8988T (cell line): ENCODE measurements at places on chromosomes 1 and 21.

DNA sequence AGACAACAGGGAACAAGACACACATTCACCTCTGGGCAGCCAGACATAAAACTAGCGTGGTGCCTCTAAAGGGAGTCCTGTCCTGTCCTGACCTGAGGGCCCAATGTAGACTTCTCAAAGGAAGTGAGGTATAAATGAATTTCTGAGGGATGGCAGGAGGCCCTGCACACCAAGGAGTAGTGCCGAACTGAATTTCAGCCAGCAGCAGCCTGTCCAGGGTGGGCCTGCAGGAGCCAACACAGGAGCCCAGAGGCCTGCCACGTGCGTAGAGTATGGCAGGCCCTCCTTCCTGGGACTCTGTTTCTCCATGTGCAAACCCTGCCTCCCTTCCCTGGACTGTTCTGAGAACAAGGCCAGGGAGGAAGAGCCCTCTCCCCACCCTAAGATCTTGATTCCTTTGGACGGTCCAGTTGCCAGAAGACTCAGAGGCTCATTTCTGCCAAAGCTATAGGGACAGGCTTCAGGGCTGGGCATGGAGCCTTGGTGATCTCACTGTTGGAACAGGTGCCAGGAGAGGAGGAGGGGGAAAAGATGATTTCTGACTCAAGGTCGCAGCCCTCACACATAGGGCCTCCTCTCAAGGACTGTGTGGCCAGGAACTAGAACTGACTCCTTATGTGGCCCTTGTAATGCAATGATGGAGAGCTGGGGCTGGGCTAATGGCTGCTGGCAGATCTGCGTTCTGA is 1.8 kb upstream of the FABP3 start:
- DNase-seq = no peak

GRCh38 chr1:121525355-121525754 is 340.6 kb downstream of the SRGAP2C start:
- DNase-seq = no peak

- no peak for DNase-seq
Observed at GRCh38 chr21:45339421-45340402, 52.0 kb upstream of the POFUT2 start.

DNA sequence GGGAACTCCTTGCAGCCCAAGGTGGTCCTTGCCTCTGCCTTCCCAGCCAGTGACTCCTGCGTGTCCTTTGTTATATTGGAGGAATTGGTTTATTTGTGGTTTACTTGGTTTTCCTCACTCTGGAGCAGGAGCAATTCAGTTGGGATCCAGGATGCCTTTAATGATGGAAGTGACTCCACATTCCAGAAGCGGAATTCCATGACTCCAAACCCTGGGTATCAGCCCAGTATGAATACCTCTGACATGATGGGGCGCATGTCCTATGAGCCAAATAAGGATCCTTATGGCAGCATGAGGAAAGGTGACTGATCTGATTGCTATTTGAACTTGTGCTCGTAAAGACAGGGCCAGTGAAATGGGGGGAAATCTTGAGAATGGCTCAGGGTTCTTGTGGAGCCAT is 15.1 kb upstream of the PIGV start:
- peak; percentile 64 for DNase-seq

GRCh38 chr1:119002028-119002686 is 14.0 kb upstream of the TBX15 start:
- no peak for DNase-seq

DNA sequence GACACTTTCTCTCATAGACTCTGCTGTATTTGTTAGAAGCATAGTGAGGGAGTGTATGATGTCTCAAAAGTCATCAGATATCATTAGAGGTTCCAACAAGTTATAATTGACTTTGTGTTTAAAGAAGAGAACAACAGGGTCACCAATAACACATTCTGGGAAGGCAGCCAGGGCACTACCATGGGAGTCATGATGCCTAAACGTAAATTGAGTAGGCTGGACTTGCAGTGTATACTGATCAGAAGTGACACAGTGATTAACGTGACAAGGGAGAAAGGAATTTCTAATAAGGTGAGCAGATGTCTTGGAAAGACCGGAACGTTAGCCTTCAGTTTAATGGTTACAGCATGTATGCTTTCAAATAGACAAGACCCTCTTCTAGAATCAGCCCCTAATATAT is 973.2 kb downstream of the NCAM2 start:
- DNase-seq = no peak

DNA sequence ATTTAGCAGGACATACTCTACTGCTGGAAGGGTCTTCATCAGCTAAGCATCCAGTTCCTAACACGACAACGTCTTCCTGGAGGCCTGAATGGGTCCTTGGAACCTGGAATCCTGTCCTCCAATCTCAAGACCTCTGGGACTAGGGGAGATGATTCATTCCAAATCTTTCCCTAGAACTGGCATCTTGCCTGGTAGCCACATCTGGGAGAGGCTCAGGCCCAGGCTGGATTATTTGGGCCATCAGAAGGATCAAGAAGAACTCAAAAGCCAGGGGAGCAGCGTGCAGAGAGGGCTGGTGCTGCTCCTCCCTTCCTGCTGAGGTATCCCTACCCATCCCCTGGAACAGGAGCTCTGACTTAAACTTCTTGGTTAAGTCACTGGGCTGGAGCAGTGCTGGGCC is 2.8 kb upstream of the PHLDA3 start:
- DNase-seq = no peak

GRCh38 chr1:241447031-241447644 is 72.4 kb downstream of the FH start:
- DNase-seq = no peak

DNA sequence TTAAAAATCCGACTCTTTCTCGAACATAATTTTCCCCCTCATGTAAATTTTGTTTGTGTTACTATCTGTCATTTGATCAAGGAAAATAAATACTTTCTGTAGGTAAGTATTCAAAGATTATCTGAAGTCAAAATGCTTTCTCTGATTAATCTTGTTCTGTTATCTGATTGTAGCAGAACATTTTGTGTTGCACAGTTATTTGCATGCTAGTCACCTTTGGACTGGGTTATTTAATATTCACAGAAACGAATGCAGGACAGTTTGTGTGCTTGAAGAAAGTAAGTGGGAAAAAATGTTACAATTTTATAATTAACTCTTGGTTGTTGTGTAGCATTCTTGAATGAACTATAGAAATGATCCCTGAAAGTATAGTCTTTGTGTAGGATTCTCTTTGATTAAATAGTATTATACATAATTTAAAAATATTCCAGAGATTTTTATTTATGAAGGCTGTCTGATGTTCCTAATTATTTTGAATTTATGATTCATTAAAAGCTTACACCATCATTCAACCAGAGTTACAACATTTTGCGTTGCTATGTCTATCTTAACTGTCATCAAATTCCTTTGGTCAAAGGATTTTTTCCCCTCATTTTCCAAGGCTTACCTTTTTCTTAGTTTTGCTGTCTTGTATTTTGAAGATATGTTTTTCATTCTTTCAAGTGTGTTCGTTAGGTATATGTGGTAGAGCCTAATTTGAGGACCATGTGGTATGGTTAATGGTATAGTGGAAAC is 176.6 kb downstream of the GIPC2 start:
- no peak for DNase-seq

DNA sequence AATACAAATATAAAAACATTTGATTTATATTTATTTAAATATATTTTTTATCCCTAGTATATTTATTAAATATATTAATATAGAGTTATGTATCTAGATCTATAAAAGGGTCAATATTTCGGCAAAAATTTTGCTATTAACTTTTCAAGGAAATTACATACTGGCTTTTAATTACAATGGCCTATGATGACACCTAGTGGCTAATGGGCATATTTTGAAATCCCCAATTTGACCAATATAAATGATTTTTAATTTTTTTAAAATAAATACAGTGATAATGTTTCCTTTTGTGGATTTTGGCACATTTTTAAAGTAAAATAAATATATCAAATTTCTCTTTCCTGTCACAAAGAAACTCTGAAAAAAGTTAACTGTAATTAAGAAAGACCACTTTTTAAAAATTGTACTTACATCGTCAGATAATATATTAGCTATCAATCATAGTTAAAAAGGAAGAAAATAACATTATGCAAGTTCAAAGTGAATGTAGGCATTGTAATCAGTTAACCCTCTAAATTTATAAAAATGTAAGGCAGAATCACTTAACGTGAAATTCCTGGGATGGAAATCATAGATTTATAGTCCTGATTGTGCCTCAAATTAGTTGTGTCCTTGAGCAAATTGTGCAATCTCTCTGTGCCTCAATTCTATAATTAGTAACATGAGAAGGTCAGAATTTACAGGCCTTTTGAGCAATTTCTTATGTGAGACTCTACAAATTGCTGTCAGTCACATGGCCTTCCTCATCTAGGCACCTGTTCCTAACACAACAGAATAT is 25.6 kb upstream of the RGS13 start:
- DNase-seq = no peak

DNA sequence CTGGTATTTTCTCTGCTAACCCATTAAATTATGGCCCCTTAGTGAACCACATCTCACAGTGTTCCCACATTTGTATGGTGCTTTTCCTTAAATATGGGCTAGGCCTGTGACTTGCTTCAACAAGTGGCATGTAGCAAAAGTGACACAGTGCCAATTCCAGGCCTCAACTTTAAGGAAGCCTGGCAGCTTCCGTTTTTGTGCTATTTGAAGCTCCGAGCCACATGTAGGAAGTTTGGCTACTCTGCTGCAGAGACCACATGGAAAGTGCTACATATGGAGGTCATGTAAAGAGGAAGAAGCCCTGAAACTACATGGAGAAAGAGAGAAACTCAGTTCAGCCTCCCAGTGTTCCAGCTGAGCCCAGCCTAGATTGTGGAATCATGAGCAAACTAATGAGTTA is 28.5 kb upstream of the DR1 start:
- no peak for DNase-seq
